A549 treated with Mapracorat at 1 μM for 4 hours (cell line): ENCODE measurements at places on chromosomes 5 and 9. TPM values are rescaled to one million over a fixed set of nuclear protein-coding genes. Genes with fewer than 3 reads are reported as not detected.

LCN9 gene
- not detected in 5 replicates for total RNA-seq

FCN2 gene
- total RNA-seq: not detected in 5 replicates

APBA1 gene
- total RNA-seq: 0.09 to 0.34 TPM (median 0.17 TPM) in 5 replicates

SLC34A3 gene
- total RNA-seq: 0.08 to 0.28 TPM (median 0.09 TPM) in 3 of 5 replicates, not detected in the others

FGFR4 gene
- 15.1 to 25.5 TPM (median 22.5 TPM) in 5 replicates for total RNA-seq
